ENCODE measurements at places on chromosomes 1 and 21. TPM values are rescaled to one million over a fixed set of nuclear protein-coding genes. Genes with fewer than 3 reads are reported as not detected.

Gene LENEP
- 0.63 TPM for total RNA-seq

Gene C8B
- not detected for total RNA-seq

Gene GPR89B
- total RNA-seq, result 22.4 TPM

Gene CRYAA
- not detected for total RNA-seq

Gene NMNAT2
- not detected for total RNA-seq

Gene SMG7
- 36.6 TPM for total RNA-seq

Gene MSTO1
- total RNA-seq, result 15.0 TPM

Gene CASQ1
- not detected for total RNA-seq

Gene PEAR1
- 1.7 TPM for total RNA-seq

Gene DSCAM
- not detected for total RNA-seq

Gene SIPA1L2
- total RNA-seq, result 2.4 TPM

Gene CFAP107
- total RNA-seq, result not detected

Gene APOBEC4
- 0.10 TPM for total RNA-seq

Gene RBP7
- total RNA-seq, result 19.1 TPM

Gene DISC1
- total RNA-seq, result 17.2 TPM

Gene ANGPTL1
- total RNA-seq, result 0.10 TPM

Gene ACKR1
- not detected for total RNA-seq

Gene KCNE1
- total RNA-seq, result 1.2 TPM

Gene CLIC6
- 0.10 TPM for total RNA-seq

Gene RPE65
- total RNA-seq, result 0.10 TPM

Gene PTPRC
- total RNA-seq, result 1,024 TPM

Gene MKNK1
- total RNA-seq, result 25.4 TPM

Gene S100PBP
- 18.5 TPM for total RNA-seq

Gene ADAMTS5
- under 0.01 TPM for total RNA-seq

Gene MATN1
- 1.6 TPM for total RNA-seq

Gene AUNIP
- total RNA-seq, result 0.94 TPM

Gene SPRR2B
- not detected for total RNA-seq
